ENCODE measurements at places on chromosomes 13 and 19.

GRCh38 chr19:53007606-53008005 lies 6.1 kb upstream of the ERVV-1 start:
- DNase-seq, result no peak

- DNase-seq, result no peak
Measured at GRCh38 chr13:57823704-57824103, 192.2 kb downstream of the PCDH17 start.

DNA sequence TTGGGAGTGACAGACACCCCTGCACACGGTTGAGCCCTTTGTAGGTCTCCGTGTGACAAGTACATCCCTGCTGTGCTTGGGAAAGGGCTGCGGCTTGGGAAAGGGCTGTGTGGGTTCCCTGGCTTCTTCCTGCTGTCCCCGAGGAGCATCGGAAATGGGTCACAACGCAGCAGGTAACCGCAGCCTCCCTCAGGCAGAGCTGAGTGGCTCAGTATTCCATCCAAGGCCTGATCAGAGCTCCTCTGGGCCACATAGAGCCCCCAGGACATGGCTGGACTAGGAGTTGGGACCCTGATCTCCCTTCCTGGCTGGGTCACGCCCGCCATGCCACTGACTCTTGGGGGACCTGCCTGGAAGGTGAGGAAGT lies 16.3 kb downstream of the TECR start:
- DNase-seq, result no peak

DNA sequence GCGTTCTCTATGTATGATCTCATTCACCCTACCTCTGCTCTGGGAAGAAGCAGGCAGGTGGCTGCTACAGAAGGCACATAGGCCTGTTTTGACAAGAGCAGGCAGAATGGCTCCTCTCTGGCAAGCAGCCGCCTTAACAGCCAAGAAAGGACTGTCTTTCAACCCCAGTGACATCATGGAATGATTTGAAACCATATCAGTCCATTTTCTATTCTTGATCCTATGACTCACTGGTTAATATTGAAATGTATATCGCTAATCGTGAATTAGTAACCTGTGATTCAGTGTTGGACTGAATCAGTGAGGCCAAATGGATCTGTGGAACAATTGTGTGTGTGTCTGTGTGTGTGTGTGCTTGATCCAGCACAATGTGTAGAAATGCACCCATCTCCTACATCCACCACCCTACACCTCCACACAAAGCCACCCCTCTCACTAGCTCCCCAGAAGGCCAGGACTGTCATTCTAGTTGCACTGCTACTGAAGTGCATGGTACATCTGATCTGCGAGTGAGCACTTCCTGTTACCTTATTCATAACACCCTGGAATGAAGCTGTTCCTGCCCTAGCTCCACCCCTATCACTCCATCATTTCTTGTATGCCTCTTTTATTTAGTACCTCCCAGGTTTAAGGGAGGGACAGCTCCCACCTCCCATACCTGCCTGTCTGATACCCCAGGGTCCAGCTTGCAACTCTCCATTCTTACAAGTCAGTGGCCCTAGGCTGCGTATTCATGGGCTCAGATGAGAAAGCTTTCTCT lies 460.0 kb downstream of the FOXO1 start:
- no peak for DNase-seq

- no peak for DNase-seq
Measured at GRCh38 chr13:79468402-79468801, 12.6 kb upstream of the NDFIP2 start.

- DNase-seq, result no peak
Measured at GRCh38 chr13:80840316-80840976, 499.5 kb upstream of the SPRY2 start.

DNA sequence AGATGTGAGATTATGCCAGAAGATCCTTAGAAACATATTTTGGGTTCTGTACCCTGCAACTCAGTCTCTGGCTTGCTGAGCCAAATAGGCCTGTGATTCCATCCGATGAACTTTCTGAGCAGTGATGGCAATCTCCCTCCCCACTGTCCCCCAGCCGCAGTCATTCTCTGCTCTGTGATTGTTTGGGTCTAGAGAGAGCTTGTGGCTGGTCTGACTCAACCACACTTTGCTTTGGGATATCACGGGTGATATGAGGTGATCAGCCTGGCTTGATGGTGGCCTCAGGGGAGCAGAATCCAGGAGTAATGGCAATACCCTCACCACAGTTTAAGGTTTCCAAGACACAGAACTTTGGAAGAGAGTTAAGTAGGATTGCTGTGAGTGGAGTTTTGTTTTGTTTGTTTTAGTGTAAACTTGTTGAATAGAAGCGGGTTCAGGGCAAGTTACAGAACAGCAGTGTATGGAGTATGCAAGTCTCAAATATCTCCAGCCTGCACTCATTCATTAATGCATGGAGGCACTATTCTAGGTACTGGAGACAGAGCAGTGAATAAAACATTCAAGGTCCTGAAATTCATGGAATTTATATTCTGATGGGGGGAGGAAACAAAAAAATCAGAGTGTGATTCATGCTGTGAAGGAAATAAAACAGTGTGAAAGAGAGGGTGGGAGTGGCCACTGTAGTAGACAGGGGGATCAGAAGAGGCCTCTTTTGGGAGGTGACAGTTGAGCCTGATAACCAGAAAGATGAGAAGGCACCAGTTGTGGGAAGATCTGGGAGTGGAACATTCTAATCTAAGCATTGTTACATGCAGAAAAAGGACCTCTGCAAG lies 5.3 kb downstream of the SAMD4B start:
- no peak for DNase-seq

GRCh38 chr13:52844836-52845235 lies 3.6 kb downstream of the PCDH8 start:
- DNase-seq, result no peak

Measured in GOT3 (cell line).